ENCODE measurements at places on chromosomes 6 and 20.

- no peak for DNase-seq
Measured at GRCh38 chr6:43723737-43724295, 36.2 kb upstream of the MRPS18A start.

DNA sequence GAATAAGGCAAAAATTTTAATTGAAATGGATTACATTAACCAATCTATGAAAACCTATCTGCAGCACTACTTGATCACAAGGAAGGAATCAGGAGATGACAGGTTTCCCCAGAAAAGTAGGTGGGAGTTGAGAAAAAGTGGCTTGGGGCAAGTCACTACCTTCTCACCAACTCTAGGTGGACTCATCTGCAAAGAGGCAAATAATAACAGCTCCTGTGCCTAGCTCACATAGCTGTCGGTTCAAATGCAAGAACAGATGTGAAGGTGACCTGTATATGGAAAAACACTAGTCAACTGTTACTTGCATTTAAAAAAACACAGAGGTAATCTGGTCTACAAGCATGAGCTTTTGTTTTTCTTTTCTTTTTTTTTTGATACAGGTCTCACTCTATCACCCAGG is 67.2 kb downstream of the POPDC3 start:
- no peak for DNase-seq

GRCh38 chr6:168441434-168442391 is 729 bp downstream of the SMOC2 start:
- no peak for DNase-seq

GRCh38 chr20:23188377-23189169 is 102.4 kb upstream of the CD93 start:
- no peak for DNase-seq

DNA sequence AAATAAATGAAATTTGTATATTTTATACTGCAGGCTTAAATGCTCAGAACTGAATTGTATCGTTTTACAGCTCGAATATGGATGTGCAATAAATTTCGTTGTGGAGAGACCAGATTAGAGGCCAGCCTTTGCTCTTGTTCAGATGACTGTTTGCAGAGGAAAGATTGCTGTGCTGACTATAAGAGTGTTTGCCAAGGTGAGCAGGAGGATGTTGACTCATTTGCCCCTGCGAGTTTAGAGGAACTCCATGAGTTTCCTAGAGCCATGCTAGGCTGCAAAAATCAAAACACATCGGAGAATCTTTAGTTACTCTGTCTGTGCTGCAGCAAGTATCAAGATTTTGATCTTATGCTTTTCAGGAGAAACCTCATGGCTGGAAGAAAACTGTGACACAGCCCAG is 15.4 kb downstream of the ENPP3 start:
- DNase-seq: no peak

DNA sequence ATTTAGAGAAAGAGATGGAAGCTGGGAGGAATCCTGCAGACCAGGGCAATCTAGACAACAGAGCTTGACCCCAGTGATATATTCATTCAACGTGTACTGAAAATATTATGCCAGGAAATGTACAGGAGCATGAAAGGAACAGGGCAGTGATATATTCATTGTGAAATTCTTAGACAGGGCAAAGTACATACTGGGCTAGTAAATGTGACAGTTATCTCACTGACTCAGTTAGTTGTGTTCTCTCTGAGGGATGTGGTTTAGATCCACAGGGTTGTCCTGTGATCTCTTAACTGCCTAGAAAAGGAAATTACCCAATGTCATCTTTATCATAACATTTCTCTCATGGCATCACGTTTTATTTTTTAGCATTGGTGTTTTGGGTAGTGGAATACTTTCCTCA is 891.3 kb downstream of the EYS start:
- no peak for DNase-seq

GRCh38 chr6:110589865-110590513 is 113.6 kb upstream of the SLC22A16 start:
- peak; percentile 56 for DNase-seq

DNA sequence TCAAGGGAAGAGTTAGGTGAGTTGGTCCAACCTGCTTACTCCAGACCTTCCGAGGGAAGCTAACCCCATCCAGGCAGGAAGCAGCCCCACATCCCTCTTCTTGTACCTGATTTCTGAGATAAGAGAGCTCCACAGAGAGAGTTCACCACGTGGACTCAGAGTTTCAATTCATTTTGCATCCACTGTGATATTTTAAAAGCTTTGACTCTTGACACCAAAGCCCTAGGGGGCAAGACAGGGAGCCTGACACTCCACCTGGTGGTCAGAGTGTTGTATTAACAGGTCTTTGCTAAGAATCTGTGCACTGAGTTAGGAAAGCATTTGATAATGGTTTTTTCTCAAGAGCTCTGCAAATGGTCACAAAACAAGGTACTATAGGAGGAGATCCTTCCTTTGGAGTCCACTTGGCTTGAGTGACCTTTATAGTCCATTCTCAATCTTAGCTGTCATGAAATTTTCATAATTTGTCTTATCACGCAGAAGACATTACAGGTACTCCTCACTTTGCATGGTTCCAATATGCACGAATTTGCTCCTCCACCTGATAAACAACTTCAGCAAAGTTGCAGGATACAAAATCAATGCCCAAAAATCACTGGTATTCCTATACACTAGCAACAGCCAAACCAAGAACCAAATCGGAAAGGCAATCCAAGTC is 56.2 kb upstream of the RIPOR2 start:
- DNase-seq: peak; percentile 54

DNA sequence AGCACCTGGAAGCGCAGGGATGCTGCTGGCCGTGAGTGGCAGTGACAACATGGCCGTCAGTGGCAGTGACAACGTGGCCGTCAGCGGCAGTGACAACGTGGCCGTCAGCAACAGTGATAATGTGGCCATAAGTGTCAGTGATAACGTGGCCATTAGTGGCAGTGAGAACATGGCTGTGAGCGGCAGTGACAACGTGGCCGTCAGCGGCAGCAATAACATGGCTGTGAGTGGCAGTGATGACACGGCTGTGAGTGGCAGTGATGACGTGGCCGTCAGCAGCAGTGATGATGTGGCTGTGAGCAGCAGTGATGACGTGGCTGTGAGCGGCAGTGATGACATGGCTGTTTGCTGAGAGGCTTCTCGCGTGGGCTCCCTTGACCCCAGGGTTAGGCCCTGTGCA is 169.8 kb downstream of the ERMARD start:
- DNase-seq: no peak

DNA sequence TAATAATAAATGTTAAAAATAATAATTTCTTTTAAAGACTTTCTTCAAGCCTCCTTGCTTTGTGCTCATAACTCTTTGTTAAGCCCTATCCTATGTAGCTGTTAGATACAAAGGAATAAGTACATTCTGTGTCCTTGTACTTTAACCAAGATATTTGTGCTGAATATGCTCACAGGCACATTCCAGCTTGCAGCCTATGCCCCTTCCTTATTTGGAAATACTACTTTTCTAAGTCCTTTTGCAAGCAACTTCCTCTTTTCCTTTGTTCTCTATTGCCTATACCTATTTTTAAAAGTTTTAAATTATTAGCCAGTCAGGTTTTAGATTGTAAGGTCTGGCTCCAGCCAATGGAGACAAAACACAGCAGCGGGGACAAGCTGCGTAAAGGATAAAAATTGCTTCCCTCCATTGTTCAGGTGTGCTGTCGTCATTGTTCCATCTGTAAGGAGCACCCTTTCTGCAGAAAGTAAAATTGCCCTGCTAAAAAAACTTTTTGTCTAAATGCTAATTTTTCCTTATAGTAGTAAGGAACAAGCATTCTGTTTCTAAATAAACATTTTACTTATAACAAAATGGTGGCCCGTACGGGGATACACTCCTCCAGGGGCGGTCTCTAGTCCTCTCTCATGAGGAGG is 80.2 kb downstream of the SYTL3 start:
- no peak for DNase-seq

DNA sequence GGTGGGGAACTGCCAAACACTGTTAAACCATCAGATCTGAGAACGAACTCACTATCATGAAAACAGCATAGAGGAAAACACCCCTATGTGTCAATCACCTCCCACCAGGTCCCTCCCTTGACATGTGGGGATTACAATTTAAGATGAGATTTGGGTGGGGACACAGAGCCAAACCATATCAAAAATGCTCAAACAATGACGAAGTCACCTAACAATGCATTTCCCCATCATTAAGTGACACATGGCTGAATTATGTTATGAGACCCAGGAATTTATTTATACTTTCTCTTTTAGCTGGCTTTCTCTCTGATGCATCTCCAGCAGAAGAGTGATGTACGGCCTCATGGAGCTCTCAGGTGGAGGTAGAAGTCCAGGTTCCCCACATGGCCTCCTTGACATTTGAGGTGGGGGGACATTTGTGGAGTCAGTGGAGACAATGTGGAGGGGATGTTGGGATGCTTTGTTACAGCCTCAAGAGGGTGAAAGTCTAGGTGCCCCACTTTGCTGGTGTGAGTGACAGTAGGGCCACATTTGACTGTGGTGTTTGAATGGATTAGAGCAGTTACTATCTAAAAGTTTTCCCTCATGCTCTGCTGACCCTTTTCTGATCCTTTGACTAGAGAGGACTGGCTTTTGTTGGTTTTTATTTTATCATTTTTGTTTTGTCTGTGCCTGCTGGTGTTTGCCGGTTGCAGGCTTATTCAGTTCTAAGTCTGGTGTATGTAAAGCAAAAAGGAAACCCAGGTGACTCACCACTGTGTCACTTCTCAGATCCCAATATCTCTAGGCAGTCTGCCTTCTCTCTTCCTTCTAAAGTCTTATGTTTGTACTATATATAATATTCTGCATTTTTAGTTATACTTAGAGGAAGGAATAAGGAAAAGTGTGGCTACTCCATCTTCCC is 18.5 kb upstream of the DCBLD1 start:
- no peak for DNase-seq

GRCh38 chr6:36701401-36701991 is 3.9 kb downstream of the RAB44 start:
- DNase-seq: no peak

DNA sequence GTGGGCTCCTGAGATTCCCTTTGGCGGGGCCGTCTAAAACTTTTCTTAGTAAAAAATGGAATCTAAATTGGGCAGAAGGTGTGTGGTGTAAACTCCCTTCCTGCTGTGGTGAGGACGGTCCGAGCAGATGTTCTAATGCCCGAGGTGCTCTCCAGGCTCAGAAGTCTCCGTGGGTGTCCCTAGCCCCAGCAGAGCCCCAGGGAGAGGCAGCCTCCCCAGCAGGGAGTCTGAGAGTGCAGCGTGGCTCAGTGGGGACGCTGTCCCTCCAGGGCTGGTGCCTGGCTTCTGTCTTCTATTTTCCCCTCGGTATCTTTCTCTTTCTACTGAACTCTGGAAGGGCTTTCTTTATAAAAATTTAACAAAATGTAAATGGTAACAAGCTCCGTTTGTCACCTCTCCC is 208.2 kb downstream of the SMOC2 start:
- no peak for DNase-seq

- no peak for DNase-seq
Measured at GRCh38 chr6:22892452-22892851, 323.1 kb downstream of the HDGFL1 start.

DNA sequence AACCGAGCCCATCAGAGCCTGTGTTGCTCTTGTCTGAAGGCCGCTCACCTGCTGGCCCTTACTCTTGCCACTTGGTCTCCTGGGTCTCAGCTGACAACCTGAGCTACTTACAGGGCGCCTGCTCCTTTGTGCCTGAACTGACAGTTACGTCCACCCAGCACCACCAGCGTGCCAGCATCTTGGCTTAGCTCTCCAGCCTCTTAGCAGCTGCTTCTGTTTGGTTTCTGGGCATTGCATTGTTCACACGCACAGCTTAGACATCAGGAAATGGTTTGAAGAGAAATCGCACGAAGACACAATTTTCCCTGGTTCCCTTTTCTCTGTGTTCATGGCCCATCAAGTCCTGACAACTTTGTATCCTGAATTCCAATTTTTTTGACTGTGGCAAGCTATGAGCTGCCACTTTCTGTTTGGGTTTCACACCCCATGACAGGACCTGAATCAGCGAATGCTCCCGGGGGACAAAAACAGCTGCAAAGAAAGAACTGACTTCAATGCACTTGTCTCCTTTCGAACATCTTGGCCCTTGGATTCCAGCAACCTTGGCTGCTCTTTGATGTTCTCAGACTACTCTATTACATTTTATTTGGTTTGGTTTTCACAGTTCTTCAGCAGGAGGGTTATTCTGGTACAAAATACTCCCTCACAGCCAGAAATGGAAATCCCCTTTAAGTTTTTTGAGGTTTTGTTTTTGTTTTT is 45.2 kb upstream of the LY86 start:
- peak; percentile 79 for DNase-seq

DNA sequence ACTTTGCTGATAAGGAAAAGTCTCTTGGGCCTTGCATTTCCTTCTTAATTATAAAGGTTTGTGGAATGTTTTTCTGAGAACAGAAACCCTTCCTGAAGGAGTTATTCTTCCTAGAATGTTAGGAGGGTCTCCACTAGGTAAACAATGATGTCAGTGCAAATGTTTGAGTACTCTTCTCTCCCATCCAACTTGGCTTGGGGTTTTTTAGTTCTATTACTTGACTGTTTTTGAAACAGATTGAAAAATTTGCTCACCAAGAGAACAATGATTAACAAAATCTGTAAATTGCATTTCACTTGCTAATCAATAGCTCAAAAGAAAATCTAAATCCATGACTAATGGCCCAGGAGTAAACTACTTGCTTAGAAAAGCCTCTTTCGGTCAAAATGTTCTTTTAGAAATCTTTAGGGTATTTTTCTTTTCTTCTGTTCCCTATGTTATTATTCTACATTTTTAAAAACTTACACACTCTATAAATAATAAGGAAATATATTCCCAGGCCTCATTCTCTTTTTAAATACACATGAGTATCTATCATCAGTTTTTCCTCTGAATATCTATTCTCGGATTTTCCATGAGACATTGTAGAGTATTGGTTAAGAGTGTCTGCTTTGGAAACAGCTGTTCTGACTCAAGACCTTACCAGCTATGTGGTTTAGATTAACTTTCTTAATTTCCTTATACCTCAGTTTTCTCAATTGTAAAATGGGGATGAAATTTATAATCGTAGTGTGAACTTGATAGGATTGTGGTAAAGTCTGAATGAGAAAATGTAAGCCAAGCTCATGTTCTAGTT is 234.2 kb upstream of the CITED2 start:
- DNase-seq: no peak

GRCh38 chr6:89525786-89526562 is 93.0 kb downstream of the ANKRD6 start:
- no peak for DNase-seq

- no peak for DNase-seq
Measured at GRCh38 chr20:15512916-15513315, 1060.3 kb downstream of the KIF16B start.

- no peak for DNase-seq
Measured at GRCh38 chr20:34237942-34238341, 3.3 kb upstream of the ASIP start.

DNA sequence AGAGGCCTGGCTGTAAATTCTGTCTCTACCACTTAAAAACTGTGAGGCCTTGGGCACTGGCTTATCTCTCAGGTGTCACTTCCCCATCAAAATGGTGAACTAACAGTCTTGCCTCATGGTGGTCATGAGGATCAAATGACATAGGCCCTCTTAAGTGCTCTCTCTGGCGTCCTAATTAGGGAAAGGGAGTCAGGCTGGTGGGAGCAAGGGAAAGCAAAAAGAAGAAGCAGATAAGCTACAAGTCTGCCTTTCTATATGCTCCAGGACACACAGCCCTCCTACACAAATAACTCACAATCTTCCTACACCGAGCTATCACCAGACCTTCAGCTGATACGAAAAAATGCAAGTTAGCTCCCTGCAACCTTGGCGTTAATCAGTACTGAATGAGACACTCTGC is 19.5 kb upstream of the SLC22A16 start:
- DNase-seq: no peak
